Subcutaneous adipose tissue (tissue), 4 donors: ENCODE measurements at places on chromosomes 5 and 9. TPM values are rescaled to one million over a fixed set of nuclear protein-coding genes. Genes with fewer than 3 reads are reported as not detected.

The JAKMIP2 gene
- total RNA-seq, result 13.4 TPM

The SMIM33 gene
- total RNA-seq, result not detected

The KIF4B gene
- total RNA-seq, result under 0.01 TPM

The EIF4E1B gene
- not detected for total RNA-seq

The TMC1 gene
- not detected for total RNA-seq

The INSL4 gene
- not detected for total RNA-seq

The SWI5 gene
- total RNA-seq, result 25.6 TPM

The FCN1 gene
- 5.3 TPM for total RNA-seq

The TEK gene
- total RNA-seq, result 14.3 TPM

The SLC22A4 gene
- total RNA-seq, result 1.2 TPM

The ENTREP1 gene
- total RNA-seq, result 7.5 TPM

The SPATA31A3 gene
- not detected for total RNA-seq

The ENTPD8 gene
- not detected for total RNA-seq

The ATP10B gene
- under 0.01 TPM for total RNA-seq

The PCDHA4 gene
- 1.3 TPM for total RNA-seq

The PDZD2 gene
- 91.4 TPM for total RNA-seq

The PCDHA13 gene
- total RNA-seq, result 0.34 TPM

The FGF1 gene
- 5.9 TPM for total RNA-seq

The EGR1 gene
- 2.6 TPM for total RNA-seq

The PCDHGA5 gene
- 5.8 TPM for total RNA-seq

The GABRA1 gene
- not detected for total RNA-seq

The FAM153A gene
- total RNA-seq, result 0.38 TPM

The LPAR1 gene
- 61.1 TPM for total RNA-seq

The REEP2 gene
- 5.9 TPM for total RNA-seq

The SH3GL2 gene
- total RNA-seq, result not detected

The TAF11L5 gene
- total RNA-seq, result not detected
